ENCODE measurements at places on chromosomes 6 and 20.

GRCh38 chr20:62524505-62524911 is 48.7 kb upstream of the GATA5 start:
- no peak for DNase-seq

DNA sequence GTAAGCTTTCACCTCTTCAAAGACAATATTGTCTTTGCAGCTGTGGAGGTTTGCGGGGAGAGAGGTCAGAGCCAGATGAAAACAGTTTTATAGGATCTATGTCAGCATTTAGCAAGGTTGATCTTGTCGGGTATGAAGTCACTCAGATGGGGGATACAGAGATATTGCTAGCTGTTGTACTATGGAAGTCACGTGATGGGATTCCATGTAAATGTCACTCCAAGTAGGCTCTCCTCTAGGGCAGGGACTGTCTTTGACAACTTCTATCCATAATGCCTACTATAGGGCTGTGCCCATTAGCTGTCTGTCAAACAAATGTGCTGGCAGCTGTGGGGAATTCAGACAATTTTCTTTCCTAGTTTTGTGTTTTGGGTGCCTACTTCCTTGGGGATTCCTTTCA is 54.8 kb downstream of the HECA start:
- DNase-seq, result no peak

DNA sequence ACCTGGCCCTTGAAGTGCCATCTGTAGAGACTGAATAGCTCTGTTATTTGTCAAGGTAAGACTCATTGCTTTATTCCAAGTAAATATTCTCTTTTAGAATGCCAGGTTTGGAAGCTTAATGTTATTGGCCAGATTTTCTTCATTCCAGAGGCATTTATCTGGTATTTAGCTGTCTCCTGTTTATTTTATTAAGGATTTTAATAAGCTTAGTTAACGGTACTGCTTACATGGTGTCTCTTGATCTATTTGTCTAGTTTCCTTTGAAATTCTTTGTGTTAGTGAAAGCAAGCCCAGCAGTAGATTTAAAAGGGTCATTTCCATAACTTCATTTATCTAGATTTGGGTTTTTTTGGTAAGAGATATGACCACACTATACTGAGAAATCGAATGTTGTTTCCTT is 7.7 kb downstream of the RALY start:
- DNase-seq, result no peak

GRCh38 chr20:16279320-16279719 is 293.9 kb downstream of the KIF16B start:
- DNase-seq, result no peak

DNA sequence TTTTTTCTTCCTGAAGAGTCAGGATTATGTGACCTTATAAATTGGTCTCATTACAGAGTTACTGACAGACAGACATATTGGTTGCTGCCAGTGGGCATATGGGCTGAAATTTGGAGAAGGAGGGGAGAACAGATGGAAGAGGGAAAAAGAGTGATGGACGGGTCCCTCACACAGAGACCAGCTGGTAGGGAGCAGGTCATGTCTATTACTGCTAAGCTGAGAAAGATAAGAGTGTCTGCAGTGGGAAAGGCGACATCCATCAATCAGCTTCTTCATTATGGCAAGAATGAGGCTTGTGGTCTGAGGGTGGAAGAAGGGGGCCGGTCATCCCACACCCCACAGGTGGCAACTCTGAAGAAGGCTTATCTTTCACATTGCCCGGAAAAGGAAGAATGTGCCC is 353.8 kb upstream of the RSPO3 start:
- DNase-seq, result no peak

DNA sequence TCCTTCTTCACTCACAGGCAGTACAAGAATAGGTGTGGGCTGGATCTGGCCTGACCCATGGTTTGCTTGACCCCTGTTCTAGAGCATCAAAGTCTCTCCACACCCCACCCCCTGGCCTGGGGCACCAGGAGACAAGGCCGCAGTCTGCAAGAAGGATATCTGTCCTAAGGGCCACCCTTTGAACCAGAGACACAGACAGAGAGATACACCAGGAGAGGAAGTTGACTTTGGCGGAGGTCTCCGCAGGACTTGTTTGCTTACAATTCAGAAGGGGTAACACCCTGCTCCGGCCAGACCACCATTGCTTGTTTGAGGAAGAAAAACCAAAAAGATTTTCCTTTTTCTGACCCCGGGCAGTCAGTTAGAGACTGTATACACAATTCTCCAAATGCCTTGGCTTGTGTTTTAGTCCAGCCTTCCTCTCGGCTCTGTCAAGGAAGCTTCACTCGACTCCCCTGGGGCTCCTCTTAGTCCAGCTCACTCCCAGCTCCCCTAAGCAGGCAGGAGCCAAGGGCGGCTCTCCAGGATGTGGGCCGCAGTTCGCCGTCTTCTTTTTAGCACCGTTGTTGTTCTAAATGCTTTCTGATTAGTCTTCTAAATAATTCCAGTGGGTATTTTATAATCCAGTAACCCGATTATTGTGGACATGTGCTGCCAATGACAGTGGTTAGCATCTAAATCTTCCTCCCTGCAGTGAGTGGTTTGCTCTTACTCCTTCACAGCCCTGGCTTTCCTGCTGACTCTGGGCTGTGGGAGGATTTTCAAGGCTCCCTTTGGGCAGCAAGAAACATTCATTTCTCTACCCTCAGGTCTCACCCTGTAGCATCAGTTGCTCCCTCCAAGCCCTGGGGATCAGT is 58.6 kb upstream of the MRPS10 start:
- no peak for DNase-seq

GRCh38 chr6:5279891-5280338 is 18.6 kb downstream of the FARS2 start:
- no peak for DNase-seq

GRCh38 chr20:59221707-59222252 is 58.2 kb downstream of the ZNF831 start:
- no peak for DNase-seq

GRCh38 chr6:156718647-156719394 is 58.4 kb upstream of the ARID1B start:
- DNase-seq, result no peak

- no peak for DNase-seq
Observed at GRCh38 chr6:14380086-14380820, 262.7 kb downstream of the CD83 start.

DNA sequence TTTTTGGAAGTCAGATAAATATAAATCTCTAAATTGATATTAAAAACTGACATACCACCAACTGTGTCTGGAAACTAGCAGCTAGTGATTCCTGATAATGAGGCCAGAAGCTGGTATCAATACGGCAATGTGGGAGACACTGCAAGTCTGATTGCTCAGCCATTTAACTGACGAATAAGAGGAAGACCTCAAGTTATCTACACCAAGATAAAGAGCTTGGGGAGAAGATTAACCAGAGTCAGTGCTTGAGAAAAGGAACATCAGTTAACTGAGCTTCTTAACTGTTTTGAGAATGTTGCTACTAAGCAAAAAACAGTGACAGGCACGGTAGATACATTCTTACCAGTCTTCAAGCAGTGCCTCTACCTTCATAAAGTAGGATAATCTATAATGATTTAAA is 140.4 kb upstream of the TENT5A start:
- DNase-seq, result no peak

DNA sequence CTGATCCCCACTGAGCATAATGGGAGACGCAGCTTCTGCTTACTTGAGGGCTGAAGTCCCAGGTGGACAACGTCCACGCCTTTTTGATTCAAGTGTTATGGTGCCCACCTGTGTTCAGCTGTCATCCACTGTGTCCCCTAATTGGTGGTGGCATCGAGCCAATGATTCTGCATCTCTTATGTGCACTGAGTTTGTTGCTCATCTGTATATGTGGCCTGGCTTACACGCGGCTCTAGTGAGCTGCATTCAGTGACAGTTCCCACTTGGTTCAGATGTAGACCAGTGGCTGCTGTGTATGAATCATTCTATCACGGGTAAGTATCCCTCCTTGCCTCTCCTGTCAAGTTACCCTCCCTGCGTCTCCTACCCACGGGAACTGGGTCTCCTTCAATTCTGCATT is 131.2 kb upstream of the CLDN20 start:
- no peak for DNase-seq

- DNase-seq, result no peak
Observed at GRCh38 chr6:56889492-56889891, 65.4 kb upstream of the BEND6 start.

GRCh38 chr6:56477241-56477640 is 165.4 kb downstream of the DST start:
- DNase-seq, result no peak

- DNase-seq, result no peak
Observed at GRCh38 chr6:166739117-166739975, 112.3 kb upstream of the RPS6KA2 start.

- DNase-seq, result no peak
Observed at GRCh38 chr6:122772724-122773415, 6.6 kb upstream of the FABP7 start.
